Activated CD4-positive, alpha-beta T cell treated with anti-CD3 and anti-CD28 coated beads, Interleukin-2, amount 50 U/mL, for 24 hours (primary cell): ENCODE measurements at places on chromosomes 7 and 10.

GRCh38 chr7:151175793-151176311 is 8.4 kb upstream of the GBX1 start:
- no peak for DNase-seq

GRCh38 chr7:317643-318405 is 27.9 kb downstream of the FOXL3 start:
- no peak for DNase-seq

DNA sequence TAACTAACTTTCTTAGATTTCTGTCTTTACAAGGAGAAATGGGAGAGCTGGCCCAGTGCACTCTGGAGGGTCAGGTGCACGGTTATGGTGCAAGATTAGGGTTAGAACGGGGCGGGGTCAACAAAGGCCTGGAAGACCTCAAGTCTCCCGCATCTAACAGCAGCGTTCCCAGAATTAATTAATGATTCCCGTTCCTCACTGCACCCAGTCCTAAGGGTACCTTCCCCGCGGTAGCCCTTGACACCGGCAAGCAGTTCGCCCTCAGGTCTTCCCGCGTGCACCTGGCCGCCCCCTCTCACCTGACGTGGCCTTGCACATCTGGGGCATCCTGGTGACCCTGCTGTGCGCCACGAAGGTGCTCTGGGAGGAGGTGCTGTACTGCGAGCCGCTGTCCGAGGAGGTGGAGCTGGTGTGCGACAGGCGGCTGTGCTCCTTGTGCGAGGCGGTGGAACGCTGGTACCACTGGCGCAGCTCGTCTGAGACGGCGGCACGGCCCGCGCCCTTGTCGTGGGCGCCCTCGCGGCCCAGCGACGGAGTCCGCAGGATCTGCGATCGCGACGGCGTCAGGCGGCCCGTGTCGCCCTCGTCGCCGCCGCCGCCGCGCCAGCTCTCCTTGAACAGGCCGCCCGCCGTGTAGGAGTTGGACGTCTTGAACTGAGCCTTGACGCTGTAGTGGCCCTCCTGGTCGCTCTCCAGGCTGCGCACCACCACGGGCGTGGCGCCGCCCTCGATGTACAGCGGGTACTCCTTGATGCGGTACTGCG is 69.8 kb downstream of the PRPF18 start:
- DNase-seq, result no peak

- no peak for DNase-seq
Observed at GRCh38 chr7:84107259-84107658, 87.3 kb downstream of the SEMA3A start.

- DNase-seq, result no peak
Observed at GRCh38 chr10:5608608-5609220, 57.7 kb downstream of the ASB13 start.

DNA sequence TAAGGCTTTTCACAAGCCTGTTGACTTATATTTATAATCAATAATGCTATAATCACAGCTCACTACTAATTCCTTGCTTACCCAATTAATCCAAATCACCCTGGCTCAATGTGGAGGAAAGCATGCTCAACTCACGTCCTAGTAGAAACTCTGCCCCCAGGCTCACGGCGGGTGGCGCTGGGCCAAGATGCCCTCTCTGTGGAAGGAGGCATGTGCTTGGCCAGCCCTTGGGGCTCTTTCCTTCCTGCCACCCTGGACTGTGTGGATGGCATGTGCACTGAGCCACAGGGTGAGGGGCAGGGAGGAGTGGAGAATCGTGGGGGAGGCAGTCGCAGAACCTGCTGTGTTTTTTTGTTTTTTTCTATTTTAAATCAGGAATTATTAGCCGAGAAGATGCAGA is 96.2 kb downstream of the SH2D4B start:
- DNase-seq, result no peak

- no peak for DNase-seq
Observed at GRCh38 chr7:48611993-48612392, 312.4 kb upstream of the CDC14C start.

DNA sequence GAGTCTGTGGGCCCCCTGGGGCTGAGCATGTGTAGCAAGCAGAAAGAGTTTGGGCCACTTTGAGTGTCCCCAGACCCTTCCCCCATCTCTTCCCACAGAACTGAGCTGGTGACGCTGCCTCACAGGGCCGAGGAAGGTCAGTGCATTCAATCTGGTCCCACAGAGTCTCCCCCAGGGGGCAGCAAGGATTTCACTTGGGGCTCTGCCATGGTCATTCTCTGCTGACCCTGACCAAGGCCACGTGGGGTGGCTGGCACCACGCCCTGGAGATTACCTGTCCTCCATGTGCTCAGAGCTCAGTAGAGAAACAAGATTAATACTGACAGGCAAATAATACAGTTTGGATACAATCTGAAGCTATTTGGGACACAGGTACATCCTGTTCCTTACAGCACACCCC is 30.2 kb downstream of the ADRA2A start:
- DNase-seq, result no peak

DNA sequence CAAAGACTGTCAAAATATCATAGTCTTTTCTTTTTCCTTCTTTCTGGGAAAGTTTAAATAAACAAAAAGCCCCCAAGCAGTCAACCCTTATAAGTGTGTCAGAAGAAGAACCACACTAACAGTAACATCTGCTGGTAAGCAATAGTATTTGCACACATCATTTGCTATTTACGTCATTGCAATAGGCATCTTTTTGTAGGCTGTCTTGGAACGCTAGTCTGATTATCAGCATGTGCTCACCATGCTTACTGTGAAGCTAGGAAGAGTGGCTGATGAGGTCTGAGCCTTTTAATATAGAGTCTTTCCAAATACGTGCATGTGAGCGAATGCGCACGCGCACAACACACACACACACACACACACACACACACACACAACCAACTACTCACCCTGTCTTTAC is 599.0 kb upstream of the TPK1 start:
- DNase-seq, result no peak

DNA sequence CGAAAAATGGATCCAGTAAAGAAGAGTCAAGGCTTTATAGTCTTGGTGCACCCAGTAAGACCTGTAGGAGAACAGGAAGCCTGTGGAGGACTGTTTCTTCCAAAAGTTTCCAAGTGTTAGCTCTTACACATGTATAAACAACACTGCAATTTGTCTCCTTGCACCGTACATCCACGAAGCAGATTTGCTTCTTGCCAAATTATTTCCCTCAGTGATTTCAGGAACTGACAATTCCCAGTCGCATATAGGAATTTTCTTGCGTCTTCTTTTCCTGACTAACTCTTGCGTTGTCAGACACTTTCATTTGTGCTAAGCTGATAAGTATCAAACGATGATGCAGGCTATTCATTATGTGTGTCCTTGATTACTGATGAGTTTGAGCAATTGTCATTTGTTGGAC is 182.1 kb downstream of the PKD1L1 start:
- no peak for DNase-seq

DNA sequence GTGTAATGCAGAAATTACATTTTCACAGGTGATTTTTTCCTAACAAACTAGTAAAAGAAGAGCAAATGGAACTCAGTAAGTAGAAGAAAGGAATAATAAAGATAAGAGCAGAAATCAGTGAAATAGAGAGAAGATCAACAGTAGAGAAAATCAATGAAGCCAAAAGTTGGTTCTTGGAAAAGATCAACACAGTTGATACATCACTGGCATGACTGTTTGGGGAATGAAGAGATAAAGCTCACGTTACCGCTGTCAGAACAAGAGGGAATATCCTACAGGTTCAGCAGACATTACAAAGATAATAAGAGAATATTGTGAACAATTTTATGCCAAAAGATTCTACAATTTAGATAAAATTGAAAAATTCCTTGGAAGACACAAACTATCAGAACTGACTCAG is 146.4 kb downstream of the ACTR3B start:
- no peak for DNase-seq

- no peak for DNase-seq
Observed at GRCh38 chr7:145050415-145050814, 214.6 kb upstream of the TPK1 start.

GRCh38 chr7:77447616-77448015 is 31.5 kb upstream of the GSAP start:
- no peak for DNase-seq

- DNase-seq, result no peak
Observed at GRCh38 chr7:47581804-47582763, at the start of gene TNS3. TNS3 (minus strand) TSS chr7:47582111; CDS start chr7:47439636, 142,475 bp downstream.

DNA sequence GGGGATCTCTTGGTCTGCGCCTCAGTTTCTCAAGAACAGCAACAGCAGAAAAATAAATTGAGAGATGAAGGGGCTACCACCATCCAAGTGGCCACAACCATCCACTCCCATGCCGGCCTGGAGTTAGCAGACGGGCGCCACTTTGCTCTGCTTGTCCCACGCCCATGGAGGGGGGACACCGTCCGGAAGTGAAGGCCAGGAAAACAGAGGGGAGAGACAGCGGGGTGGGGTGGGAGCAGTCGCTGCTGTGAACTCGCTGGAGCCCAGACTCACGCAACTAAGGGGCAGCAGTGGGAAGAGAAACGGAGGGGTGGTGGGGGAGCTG is 135.4 kb downstream of the KIF20B start:
- no peak for DNase-seq

DNA sequence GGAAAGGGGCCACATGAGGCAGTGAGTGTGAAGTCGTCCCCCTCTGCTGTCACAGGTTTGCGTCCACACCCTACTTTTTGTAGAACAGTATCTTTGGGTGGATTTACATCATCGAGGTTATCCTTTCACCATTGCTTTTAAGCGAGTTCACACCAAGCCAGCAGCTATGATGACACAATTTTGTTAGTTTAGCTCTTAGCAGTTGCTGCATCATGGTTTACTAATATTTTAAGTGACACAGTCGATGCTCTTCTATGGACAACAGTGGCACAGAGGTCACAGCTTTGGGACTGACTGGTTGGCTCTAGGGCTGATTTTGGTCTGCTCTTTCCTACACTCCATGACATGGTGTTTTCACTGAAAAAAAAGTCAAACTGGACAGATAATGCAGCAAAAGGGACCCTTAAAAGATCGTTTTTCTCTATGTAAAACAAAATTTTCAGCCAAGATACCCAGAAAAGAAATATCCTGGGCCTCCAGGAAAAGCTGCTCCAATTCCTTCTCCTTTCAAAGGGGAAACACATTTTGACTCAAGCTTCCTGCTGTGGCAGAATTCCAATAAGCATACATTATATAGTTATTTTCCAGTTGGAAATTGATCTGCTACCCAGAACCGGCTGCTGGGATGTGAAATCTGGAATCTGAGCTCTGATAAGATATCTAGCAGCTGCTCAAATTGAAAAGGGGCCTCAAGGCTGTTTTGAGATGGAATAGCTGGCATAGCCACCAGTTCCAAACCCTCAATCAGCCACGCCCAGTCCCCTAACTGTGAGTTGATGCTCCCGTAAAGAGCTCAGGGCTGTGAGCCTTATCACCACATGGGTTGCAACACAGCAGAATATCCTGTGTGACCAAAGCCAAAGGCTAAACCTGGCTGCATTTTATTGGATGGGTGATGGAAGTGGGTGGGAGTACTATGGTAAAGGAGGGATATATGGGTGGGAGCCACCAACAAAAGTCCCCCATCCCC is 114.2 kb downstream of the SMURF1 start:
- DNase-seq, result no peak

- no peak for DNase-seq
Observed at GRCh38 chr7:14207138-14207537, 217.7 kb upstream of the ETV1 start.

DNA sequence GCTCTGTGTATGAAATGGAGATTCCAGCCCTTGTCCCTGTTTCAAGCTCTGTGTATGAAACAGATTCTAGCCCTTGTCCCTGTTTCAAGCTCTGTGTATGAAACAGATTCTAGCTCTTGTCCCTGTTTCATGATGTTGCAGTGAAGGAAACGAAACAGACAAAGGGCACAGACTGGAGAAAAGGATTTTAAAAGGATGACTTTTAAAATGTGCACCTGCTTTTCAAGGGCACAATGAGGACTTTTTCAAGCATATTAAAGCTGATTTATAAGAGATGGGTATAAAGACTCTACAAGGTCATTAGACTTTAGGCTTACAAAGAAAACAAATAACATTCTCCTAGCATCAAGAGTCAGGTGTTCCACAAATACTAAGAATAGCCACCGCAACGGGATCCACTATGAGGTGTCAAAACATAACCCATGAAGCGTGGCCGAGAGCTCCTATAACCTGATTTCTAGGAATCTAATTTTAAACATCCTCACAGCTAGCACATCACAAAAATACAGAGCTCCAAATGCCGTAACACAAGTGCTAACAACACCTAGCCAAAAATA is 29.0 kb downstream of the DIP2C start:
- no peak for DNase-seq

DNA sequence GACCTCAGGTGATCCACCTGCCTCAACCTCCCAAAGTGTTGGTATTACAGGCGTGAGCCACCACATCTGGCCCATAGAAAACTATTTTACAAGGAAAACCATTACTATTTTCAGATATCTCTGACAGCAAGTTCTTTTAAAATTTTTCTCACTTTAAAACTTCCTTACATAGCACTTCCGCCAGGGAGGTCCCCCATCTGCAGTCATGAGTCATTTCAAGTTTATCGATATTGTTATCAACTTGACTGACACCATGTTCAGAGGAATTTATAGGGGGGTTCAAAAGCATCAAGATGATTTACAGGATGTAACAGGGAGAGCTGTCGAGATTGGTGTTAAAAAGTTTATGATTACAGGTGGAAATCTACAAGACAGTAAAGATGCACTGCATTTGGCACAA is 88.8 kb downstream of the NRBF2 start:
- no peak for DNase-seq

- DNase-seq, result no peak
Observed at GRCh38 chr7:42617806-42618457, 293.9 kb downstream of the C7orf25 start.

DNA sequence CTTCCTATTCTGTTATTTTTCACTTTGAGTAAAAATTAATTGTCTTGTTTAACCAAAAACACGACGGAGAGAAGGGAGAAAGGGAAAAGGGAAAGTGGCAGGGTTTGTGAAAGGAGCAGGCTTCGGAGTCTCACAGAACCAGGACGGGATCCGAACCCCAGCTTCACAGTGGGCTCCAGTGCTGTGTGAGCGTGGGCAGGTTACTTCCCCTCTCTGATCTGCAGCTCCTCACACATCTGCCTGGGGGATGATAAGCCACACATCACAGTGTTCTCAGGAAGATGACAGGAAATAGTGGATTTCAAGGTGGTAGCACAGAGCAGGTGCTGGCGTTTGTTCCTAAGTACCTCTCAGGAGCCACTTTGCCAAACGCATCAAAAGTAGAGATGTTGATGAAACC is 94.2 kb upstream of the GPR26 start:
- DNase-seq, result no peak

DNA sequence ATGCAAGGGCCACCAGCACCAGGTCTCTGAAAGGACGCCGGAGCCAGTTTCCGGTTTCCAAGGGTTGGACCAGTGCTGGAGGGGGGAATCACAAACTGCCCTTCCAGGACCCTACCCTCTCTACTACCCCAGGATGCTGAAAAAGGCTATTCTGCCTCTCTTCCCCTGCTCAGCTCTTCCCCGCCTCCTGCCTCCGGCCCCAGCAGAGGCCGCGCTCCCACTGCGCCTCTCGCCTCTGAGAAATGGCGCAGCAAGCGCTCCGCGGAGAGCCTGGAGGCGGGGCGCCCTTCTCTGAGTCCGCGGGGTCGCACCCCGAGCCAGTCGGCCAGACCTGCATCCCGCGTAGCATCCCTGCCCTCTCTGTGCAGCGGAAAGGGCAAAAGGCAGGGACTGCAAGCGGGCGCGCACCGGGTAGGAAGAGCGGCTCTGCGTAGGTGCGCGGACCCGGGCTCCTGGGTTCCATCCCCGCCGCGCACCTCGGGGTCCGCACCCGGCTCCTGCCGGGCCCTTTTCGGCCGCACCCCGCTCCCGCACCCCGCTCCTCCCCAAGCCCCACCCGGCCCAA is 476 bp upstream of the RET start:
- no peak for DNase-seq

- no peak for DNase-seq
Observed at GRCh38 chr10:13887761-13888160, 301.0 kb downstream of the PRPF18 start.
